ENCODE measurements at places on chromosomes 1 and 21.

DNA sequence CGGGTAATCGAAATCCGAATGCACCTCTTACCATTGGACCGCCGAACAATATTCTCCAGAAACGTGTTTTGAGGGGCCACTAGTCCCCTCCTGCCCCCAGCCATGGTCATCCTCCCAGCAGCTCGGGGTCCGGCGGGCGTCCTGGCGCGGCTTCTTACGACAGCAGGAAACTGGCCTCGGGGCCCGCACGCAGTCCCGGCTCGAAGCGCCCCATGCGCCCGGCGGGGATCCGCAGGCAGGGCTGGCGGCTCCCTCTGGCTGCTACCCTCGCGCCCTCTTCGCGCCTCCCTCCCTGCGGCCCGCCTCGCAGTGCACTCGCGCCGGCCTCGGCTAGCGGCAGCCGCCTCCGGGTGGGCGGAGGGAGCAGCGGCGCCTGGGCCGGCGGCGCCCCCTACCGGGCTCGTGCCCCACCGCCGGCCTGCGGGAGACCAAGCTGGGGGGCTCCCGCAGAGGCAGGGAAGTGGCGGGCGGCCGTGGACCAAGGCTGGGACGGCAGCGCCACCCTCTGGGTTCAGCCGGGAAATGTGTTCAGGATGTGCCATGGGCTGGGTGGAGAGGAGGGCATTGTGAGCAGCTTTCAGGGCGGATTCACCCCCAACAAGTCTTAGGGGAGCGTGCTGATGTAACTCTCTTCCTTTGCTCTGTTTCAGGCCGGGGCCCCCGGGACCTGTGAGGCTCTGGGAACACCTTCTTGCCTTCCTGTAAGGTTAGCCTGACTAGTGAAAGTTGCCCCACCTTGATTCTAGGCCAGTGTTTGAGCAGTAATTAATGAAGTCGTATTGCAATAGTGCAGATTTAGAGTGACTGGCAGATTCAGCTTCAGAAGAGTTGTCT is at the start of gene KCNH1:
KCNH1 (minus strand) TSS at position 313 of the 834 bp plus-strand sequence; CDS start at position 110, 203 bp downstream.
- DNase-seq, result peak; percentile 59

DNA sequence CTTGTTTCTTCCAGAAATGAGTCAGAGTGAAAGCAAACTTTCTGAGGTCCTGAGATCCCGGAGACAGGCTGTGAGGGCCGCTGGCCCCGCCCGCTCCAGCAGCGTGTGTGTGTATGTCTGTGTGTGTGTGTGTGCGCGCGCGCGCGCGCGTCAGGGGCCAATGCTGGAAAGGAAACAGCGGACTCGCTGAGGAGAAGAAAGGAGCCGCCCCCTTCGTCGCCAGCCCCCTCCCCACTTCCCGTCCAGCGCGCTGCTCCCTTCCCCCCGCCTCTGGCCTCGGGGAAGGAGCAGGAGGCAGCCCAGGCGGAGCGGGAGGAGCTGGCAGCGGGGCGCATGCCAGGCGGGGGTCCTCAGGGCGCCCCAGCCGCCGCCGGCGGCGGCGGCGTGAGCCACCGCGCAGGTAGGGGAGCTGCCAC is at the start of gene DISC1:
DISC1 (plus strand) TSS at position 256 of the 416 bp plus-strand sequence; CDS start at position 334, 78 bp downstream.
- peak; percentile 61 for DNase-seq

DNA sequence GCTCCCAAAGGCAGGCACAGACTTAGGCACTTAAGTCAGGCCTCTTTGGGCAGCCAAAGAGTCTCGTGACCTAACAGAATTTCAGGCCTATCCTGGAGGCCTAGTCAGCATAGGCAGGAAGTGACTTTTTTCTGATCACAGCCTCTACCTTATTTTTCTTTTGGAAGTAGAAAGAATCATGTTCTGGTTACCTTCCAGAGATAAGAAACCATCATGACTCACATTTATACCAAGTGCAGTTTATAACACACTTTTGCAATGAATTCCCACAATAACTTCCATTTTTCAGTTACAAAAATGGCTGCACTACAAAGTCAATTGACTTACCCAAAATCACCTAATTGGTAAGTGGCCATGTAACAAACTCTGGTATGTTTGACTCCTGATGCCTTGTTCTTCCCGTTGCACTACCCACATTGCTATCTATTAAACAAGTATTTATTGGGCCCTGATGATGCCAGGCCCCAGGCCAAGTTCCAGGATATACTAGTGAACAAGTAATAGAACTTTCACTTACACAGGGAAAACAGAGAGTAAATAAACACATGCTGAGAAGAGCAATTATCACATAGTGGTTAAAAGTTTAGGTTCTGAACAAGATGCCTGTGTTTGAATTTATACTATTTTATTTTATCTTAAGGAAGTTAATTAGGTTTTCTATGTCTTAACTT is 74.3 kb downstream of the SH3GLB1 start:
- no peak for DNase-seq

DNA sequence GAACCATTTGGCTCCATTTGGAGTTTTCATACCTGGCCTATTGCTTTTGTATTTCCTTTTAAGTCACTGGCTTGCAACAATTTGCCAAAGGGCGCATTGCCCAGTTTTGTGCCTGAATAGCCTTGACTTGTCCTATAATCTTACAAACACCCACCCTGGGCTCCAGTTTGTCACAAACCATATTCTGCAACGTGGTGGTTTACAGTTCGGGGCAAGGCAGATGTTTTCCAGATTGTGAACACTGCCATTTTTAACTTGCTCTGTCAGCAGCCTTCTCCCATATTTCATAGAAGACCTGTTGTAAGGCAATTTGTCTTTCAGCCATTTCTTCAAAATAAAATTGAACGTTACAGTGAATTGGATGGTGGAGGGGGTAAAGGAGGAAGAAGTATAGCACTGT is 53.2 kb upstream of the UBE2U start:
- no peak for DNase-seq

GRCh38 chr21:23955135-23955843 is 1652.0 kb downstream of the MRPL39 start:
- no peak for DNase-seq

- no peak for DNase-seq
Measured at GRCh38 chr21:16502897-16503296, 773.1 kb downstream of the USP25 start.

DNA sequence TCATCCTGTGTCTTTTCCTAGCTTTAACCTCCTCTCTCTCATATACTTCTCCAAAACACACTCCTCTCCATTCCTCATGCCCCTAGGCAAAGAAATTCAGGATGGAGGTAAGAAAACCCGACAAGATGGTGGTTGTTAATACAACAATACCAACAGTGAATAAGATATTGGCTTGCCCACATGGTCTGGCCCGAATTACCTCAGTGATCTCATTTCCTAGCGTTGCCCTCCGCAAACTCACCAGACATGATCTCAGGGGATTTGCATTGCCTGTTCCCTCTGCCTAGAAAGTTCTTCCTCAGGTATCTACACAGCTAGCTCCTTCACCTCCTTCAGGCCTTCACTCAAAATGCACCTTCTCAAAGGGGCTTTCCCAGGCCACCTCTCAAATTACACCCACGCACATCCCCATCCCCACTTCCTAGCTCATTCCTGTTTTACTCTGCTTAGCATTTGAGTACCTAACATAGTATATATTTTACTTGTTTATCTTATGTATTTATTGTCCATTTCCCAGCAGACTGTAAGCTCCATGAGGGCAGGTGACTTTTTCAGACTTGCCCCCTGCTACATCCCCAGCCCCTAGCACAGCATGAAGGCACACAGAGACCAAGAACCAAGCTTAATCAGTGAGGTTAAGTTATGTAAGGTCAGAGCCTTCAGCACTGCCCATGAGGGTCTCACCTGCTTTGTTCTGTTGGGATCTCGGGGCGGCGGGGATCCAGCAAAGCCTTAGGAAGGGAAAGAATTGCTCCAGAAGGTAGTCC is 10.2 kb upstream of the UBR4 start:
- no peak for DNase-seq

- DNase-seq, result no peak
Measured at GRCh38 chr1:172269644-172270043, 150.8 kb upstream of the C1orf105 start.

- no peak for DNase-seq
Measured at GRCh38 chr1:170674986-170675385, 11.1 kb downstream of the PRRX1 start.

DNA sequence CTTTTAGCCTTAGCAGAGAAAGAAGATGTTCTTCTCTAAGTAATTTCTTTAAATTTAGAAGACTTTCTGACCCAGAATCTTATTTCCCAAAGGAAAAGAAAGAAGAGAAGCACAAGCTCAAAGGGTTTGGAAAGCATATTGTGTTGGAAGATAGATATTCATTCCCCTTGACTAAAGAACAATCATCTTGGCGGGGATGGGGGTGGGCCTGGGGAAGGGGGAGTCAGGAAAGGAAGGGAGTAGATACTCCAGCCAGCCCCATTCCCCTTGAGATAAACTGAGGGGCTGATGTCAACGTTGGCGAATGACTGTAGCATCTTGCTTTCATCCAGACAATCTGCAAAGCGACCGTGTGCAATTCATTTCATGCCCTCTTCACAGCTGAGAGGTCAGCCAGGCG is 66.5 kb upstream of the SIPA1L2 start:
- no peak for DNase-seq

GRCh38 chr1:38077523-38078147 is 31.0 kb upstream of the POU3F1 start:
- no peak for DNase-seq

DNA sequence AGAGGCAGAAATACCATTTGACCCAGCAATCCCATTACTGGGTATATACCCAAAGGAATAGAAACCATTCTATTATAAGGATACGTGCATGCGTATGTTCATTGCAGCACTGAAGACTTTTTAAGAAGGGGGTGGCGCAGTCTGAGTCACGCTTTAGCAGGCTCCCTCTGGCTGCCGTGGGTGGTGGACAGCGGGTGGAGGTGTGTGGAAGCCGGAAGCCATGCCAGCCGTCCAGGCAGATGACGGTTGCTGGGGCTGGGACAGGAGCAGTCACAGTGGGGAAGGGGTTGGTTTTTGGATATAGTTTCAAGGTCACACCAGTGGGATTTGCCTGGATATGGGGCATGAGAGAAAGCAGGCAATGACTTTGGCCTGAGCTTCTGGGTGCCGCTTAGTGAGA is 270.5 kb downstream of the GRIK3 start:
- no peak for DNase-seq

DNA sequence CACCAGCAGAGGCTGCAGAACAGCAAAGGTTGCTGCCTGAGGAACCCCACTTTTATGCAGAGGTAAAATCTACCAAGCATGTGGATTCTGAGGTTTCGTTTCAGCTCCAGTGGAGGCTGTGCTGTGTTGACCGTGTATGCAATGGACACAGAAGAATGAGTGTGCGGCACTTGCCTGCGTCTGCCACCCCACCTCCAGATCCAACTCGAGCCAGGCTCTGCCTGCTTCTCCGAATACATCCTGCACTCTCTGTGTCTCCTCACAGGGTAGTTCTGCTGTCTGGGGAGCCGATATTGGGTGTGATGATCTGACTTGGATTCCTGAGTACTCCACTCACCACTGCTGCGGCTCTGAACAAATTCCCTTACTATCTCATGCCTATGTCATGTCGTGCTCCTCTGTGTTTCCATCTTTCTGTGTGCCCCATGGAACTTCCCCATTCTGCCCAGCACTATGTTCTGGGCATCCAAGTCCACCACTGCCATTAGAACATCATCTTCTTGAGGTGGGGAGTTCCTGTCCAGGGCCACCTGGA is 129.8 kb downstream of the SLC45A1 start:
- DNase-seq, result no peak

DNA sequence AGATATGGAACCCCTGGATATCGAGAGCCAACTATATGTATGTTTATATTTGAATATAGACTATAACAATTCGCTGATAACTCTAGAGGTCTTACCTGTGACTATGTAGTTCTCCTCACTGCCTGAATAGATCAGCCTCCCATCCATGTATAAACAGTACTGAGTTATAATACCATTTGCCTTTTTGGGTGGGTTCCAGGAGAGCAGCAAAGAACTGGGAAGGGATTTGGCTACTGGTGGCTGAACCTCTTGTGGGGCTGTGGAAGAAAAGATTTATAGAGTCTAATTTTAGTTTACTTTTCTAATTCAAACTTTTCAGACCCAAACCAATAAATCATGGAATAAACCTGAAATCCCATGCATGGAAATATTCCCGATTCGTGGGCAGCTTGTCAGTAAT is 376.9 kb downstream of the USH2A start:
- no peak for DNase-seq

DNA sequence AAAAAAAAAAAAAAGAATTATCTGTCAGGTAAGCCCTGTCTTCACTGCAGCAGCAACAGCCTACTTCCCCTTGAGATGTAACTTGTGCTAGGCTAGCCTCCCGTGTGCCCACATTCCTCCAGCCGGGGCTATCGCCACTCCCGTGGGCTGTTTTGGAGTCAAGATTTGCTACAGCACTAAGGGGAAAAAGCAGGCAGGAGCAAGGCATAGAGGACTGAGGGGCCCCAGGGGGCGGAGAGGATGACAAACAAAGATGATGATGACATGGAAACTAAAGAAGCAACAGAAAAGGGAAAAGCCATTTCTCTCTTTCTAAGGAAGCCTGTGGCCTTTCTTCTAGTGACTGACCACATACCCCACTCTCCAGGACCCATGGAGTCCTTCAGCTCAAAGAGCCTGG is 1.9 kb downstream of the TNFAIP8L2 start:
- no peak for DNase-seq

DNA sequence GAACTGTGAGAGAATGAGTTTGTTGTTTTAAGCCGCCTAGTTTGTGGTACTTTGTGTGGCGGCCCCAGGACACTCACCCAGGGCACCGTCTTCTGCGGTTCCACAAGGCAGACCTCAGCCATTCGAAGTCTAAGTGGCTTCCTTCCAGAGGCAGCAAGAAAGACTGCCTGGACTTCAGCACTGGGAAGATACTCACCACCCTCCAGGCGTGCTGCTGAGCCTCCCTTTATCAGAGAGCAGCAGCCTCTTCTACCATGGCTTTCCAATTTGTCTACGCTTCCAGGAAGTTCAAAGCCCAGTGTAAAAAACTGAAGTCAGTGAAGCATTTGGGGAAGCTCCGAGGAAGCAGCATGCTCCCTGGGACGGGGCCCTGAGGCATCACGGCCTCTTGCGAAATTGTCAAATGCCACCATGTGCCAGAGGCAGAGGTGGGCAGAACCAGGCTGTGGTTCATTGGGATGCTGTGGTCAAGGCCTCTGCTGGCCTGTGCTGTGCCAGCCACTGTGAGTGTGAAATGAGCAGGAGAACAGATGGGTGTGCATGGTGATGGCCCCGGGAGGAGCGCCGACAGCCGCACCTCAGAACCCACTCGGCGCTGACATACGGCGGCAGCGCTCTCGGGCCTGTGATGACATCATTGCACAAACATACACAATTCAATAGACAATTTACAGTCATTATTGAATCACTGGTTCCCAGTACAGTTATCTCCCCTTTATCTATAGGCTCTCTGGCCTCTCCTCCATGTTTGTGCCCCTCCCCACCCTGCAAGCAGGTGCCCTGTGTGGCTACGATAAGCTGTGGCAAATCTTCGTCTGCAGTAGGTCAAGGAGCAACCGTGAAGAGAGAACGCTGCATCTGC is 110.4 kb downstream of the PDE9A start:
- DNase-seq, result no peak

Data from activated effector memory CD4-positive, alpha-beta T cell treated with Interleukin-2 at 50 U/mL for 16 hours (primary cell).